T-helper 17 cell (primary cell): ENCODE measurements at places on chromosomes 6 and 20.

- H3K27ac ChIP-seq = no peak overlapping the region
- no peaks in the 10 kb centered on the region for H3K27me3 ChIP-seq
- DNase-seq = no peak
- H3K36me3 ChIP-seq = no peaks in the 10 kb centered on the region
- peaks cover 8% of the 10 kb centered on the region for H3K4me1 ChIP-seq
Measured at GRCh38 chr6:154984146-154984545, 11.0 kb upstream of the TIAM2 start.

- H3K27me3 ChIP-seq = no peaks in the 10 kb centered on the region
- H3K36me3 ChIP-seq = peaks cover 3% of the 10 kb centered on the region
- H3K27ac ChIP-seq = no peak overlapping the region
- DNase-seq = no peak
- H3K4me3 ChIP-seq = no peak overlapping the region
Measured at GRCh38 chr6:143149771-143150170, 89.1 kb downstream of the AIG1 start.

DNA sequence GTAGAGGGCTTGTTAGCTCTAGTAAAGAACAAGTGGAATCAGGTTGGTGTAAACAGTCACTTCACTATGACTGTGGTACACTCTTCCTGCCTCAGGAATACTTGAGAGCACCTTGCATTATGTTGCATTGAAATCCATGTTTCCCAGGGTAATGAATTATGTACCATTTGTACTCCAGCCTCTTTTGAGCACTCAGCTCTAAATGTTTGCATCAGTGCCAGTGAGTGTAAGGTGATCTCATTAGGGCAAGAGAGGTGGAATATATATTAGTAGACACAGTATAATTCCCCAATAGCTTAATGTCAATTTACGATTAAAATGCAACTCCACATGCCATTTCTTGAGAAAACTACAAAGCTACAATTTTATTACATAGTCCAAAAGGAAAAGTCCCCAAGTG is 319.6 kb upstream of the POU3F2 start:
- H3K36me3 ChIP-seq = no peaks in the 10 kb centered on the region
- H3K27ac ChIP-seq = no peak overlapping the region
- H3K27me3 ChIP-seq = no peaks in the 10 kb centered on the region
- H3K4me3 ChIP-seq = no peak overlapping the region

GRCh38 chr6:139029470-139030227 is 1.1 kb downstream of the ABRACL start:
- no peaks in the 10 kb centered on the region for H3K27me3 ChIP-seq
- peaks cover 30% of the 10 kb centered on the region for H3K4me1 ChIP-seq
- DNase-seq = no peak
- H3K4me3 ChIP-seq = no peak overlapping the region

DNA sequence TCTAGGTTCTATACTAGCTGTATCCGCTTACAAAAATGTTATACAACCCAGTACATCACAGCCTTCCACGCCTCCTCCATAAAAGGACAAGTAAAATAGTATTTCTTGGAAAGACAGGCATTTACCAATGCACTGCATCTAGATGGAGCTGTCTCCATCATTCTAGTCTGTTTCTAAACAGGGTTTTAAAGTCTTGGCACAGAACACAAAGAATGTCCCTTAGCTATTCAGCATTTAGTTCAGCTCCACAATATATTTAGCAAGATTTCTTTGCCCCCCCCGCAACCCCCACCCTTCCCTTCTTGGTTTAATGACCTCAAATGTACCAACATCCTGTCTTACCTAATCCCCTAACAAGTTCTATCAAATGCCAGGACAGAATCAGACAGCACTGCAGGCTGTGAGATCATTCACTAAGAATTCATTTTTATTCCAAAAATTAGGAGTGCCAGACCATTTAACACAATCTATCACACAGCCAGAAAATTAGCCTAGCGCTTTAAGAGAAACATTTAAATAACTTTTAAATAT is 198.6 kb downstream of the BACH2 start:
- H3K36me3 ChIP-seq = no peaks in the 10 kb centered on the region
- H3K4me1 ChIP-seq = peaks cover 45% of the 10 kb centered on the region
- peak overlapping the region; percentile 61 for H3K27ac ChIP-seq

GRCh38 chr6:5108068-5108467 is 22.9 kb downstream of the PPP1R3G start:
- H3K27ac ChIP-seq = no peak overlapping the region
- peaks cover 10% of the 10 kb centered on the region for H3K36me3 ChIP-seq
- DNase-seq = no peak
- H3K4me3 ChIP-seq = no peak overlapping the region
- H3K27me3 ChIP-seq = no peaks in the 10 kb centered on the region

- no peaks in the 10 kb centered on the region for H3K27me3 ChIP-seq
- H3K4me3 ChIP-seq = no peak overlapping the region
- H3K36me3 ChIP-seq = no peaks in the 10 kb centered on the region
- no peak for DNase-seq
- no peak overlapping the region for H3K27ac ChIP-seq
Measured at GRCh38 chr6:123393331-123393730, 243.4 kb downstream of the TRDN start.

- H3K36me3 ChIP-seq = peaks cover 2% of the 10 kb centered on the region
- peaks cover 27% of the 10 kb centered on the region for H3K27me3 ChIP-seq
Measured at GRCh38 chr20:13105864-13106457, 97.2 kb downstream of the SPTLC3 start.

- H3K4me1 ChIP-seq = no peaks in the 10 kb centered on the region
- DNase-seq = no peak
- H3K4me3 ChIP-seq = no peak overlapping the region
- H3K27ac ChIP-seq = no peak overlapping the region
Measured at GRCh38 chr20:40090236-40090635, 598.8 kb downstream of the MAFB start.

DNA sequence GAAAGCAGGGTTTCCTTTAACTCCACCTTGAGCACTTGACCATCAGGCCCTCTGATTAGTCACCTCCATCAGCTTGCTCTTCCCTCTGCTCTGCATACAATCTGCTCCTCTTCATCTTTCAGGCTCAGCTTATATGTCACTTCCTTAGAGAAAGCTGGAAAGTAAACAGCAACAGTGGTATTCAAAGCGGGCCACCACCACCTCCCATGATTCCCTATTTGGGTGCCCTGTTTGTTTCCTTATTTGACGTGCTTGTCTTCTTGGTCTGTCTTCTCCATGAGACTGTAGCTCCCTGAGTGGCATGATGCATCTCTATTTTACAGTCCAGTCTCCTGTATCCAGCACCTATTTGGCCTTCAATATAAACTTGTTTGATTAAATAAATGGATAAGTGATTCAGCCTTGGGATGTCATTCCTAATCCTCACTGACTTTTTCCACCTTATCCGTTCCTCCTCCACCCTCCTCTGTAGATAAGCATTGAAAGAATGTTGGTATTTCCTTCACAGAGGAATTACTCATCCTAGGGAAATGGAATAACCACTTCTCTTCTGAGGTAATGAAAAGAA is 102.8 kb upstream of the SGK1 start:
- no peak overlapping the region for H3K4me3 ChIP-seq
- H3K36me3 ChIP-seq = no peaks in the 10 kb centered on the region
- no peak for DNase-seq
- H3K27me3 ChIP-seq = no peaks in the 10 kb centered on the region
- H3K27ac ChIP-seq = no peak overlapping the region
- H3K4me1 ChIP-seq = no peaks in the 10 kb centered on the region

DNA sequence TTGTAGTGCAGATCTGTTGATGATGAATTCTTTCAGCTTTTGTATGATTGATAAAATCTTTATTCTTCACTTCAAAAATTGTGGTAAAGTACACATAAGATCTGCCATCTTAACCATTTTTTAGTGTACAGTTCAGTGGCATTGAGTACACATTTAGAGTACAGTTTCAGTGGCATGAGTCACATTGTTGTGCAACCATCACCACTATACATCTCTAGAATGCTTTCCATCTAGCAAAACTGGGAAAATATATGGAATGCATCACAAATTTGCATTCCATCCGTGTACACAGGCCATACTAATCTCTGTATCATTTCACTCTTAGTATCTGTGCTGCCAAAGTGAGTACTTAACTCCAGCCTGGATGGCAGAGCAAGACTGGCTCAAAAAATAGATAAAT is 28.7 kb downstream of the SIRPD start:
- H3K27ac ChIP-seq = no peak overlapping the region
- peaks cover 7% of the 10 kb centered on the region for H3K27me3 ChIP-seq
- no peaks in the 10 kb centered on the region for H3K36me3 ChIP-seq

- no peaks in the 10 kb centered on the region for H3K27me3 ChIP-seq
- peak overlapping the region; percentile 94 for H3K27ac ChIP-seq
- no peak overlapping the region for H3K4me3 ChIP-seq
- peaks cover 33% of the 10 kb centered on the region for H3K4me1 ChIP-seq
- H3K36me3 ChIP-seq = no peaks in the 10 kb centered on the region
Measured at GRCh38 chr6:139288496-139289040, 3.2 kb downstream of the TXLNB start.

DNA sequence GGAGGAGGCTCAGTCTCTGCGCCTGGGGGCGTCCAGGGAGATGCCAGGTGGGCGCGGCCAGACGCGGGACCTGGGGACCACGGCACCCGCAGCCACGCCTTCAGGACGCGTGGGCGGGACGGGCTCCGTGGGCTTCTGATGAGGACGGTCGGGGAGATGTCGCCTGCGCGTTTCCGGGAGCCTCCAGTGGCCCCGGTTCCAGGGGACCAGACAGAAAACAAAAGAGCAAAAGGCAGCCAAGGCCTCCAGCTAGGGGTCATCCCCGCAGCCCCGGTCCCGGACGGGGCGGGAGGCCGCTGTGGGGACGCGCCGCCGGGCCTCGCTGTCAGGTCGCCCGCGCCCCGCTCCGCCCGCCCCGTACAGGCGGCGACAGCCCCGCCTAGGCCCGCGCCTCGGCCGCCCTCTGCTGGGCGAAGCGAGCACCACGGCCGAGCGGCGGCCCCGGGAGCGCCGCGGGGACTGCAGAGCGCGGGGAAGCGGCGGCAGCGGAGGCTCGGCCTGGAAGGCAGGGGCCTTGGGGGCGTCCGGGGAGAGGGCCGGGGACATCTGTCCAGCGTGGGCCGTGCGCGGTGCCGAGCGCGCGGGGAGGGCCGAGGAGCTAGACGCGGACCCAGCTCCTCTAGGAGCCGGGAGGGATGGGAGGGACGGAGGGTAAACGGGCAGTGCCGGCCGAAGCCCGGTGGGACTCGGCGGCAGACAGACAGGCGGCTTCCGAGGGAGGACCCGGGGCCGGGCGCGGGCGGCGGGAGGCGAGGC is 48.7 kb downstream of the TMEM242 start:
- peak overlapping the region; percentile 93 for H3K4me3 ChIP-seq
- H3K27me3 ChIP-seq = no peaks in the 10 kb centered on the region
- H3K4me1 ChIP-seq = no peaks in the 10 kb centered on the region
- peak; percentile 86 for DNase-seq
- H3K27ac ChIP-seq = peak overlapping the region; percentile 81
- H3K36me3 ChIP-seq = peaks cover 2% of the 10 kb centered on the region

DNA sequence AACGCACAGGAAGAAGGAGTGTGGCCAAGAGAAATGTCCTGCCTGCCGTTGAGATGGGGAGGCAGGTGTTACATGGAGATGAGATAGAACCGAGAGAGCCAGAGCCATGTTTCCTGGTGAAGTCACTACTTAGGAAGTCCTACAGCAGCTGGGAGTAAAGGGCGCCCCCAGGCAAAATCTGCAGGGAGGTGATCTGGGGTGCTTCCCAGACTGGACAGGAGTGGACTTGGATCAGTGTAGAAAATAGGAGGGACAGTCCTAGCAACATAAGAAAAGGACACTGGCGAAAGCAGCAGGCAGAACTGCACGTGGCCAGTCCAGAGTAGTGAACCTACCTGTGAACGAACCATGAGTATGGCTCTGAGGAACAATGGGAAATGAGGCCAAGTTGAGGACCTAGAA is 85.3 kb downstream of the CD164 start:
- no peak overlapping the region for H3K27ac ChIP-seq
- DNase-seq = no peak
- H3K4me1 ChIP-seq = peaks cover 2% of the 10 kb centered on the region
- no peaks in the 10 kb centered on the region for H3K36me3 ChIP-seq
- H3K4me3 ChIP-seq = no peak overlapping the region

DNA sequence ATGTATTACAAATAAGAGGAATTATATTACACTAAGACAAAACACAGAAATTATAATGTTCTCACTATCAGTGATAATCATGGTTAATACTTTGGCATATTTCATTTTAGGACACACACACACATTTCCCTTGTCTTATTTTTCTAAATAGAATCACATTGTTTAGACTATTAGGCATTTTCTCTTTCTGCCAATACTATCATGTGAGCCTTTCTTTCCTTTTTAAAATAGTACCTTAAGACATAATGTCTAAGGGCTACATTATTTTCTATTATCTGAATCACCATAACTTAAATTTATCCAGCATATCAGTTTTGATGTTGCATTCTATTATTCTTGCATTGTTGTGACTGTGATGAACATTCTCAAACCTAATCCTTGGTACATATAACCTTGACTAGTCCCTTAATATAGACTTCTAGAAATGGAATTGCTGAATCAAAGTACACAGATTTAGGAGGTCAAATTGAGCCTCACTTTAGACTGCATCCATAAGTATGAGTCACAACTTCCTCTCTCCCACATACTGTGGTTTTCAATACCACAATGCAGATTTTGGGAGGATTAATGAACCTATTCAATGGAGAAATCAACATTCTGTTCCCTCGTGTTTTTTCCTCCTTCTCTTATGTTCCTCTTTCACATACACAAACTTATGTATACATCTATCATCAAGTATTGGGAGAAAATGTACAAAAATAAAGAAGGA is 212.6 kb downstream of the MOXD1 start:
- H3K4me3 ChIP-seq = no peak overlapping the region
- no peak for DNase-seq
- no peaks in the 10 kb centered on the region for H3K4me1 ChIP-seq
- no peak overlapping the region for H3K27ac ChIP-seq
- no peaks in the 10 kb centered on the region for H3K27me3 ChIP-seq

DNA sequence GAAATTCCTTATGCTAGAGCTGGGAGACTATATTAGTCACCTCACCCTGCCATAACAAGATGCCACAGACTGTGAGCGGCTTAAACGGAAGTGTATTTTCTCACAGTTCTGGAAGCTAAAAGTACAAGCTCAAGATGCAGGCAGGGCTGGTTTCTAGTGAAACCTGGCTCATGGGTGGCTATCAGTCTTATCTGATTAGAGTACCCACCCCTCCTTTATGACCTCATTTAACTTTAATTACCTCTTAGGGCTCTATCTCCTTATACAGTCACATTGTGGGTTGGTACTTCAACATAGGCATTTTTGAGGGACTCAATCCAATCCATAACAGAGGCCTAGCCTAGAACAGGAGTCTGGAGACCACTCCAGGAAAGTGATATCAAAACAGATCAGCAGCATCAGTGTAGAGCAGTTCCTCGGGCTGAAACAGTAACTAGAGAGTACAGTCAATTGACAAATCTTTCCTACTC is 2.3 kb upstream of the SNRNP48 start:
- peaks cover 2% of the 10 kb centered on the region for H3K36me3 ChIP-seq
- no peak overlapping the region for H3K4me3 ChIP-seq
- no peak for DNase-seq
- H3K4me1 ChIP-seq = peaks cover 34% of the 10 kb centered on the region
- no peaks in the 10 kb centered on the region for H3K27me3 ChIP-seq

GRCh38 chr6:51792273-51793030 is 295.0 kb downstream of the PKHD1 start:
- no peaks in the 10 kb centered on the region for H3K27me3 ChIP-seq
- H3K4me3 ChIP-seq = no peak overlapping the region
- no peaks in the 10 kb centered on the region for H3K4me1 ChIP-seq
- no peak overlapping the region for H3K27ac ChIP-seq
- no peaks in the 10 kb centered on the region for H3K36me3 ChIP-seq

- no peaks in the 10 kb centered on the region for H3K4me1 ChIP-seq
- no peaks in the 10 kb centered on the region for H3K36me3 ChIP-seq
- H3K27ac ChIP-seq = no peak overlapping the region
Measured at GRCh38 chr6:54094293-54094692, 16.9 kb upstream of the MLIP start.

- H3K27ac ChIP-seq = no peak overlapping the region
- DNase-seq = no peak
- H3K36me3 ChIP-seq = no peaks in the 10 kb centered on the region
- H3K4me3 ChIP-seq = no peak overlapping the region
- no peaks in the 10 kb centered on the region for H3K4me1 ChIP-seq
Measured at GRCh38 chr6:154592199-154592860, 81.8 kb upstream of the CNKSR3 start.
